Activated naive CD4-positive, alpha-beta T cell treated with anti-CD3 and anti-CD28 coated beads, Interleukin-2, amount 50 U/mL, for 72 hours (primary cell): ENCODE measurements at places on chromosomes 4 and X.

GRCh38 chr4:71614621-71615020, 169.3 kb downstream of the GC start:
- no peak for DNase-seq

DNA sequence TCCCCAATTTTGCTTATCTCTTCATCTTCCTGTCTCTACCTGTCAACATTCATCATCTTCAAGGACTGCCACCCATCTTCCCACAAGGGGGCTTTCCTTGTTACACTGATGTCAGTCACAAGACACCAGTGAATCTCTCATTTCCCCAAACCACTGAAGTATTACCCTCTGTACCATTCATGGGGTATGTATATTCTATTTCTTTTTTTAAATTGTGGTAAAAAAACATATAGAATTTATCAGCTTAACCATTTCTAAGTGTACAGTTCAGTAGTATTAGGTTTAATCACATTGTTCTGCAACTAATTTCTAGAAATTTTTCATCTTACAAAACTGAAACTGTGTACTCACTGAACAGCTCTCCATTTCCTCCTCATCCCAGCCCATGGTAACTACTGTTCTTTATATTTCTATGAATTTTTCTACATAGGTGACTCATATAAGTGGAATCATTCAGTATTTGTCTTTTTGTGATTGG, 98.6 kb downstream of the LARP7 start:
- DNase-seq = no peak

DNA sequence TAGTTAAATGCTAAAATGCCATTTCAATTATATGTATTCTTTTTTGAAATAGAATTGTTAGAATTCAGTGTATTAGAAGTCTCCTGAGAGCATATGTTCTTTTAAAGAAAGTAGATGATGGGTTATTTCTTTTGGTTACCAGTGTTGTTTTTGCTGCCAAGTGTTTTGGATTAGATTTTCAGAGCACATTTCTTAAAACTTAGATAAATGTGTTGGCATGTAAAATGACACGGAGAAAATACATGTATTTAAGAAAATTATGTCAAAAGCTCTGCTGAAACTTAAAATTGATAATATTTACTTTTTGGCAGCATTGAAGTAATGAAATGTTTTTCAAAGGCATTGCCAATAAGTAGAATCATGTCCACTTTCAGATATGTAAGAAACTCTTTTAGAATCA, 379.7 kb downstream of the ADGRL3 start:
- DNase-seq = no peak

DNA sequence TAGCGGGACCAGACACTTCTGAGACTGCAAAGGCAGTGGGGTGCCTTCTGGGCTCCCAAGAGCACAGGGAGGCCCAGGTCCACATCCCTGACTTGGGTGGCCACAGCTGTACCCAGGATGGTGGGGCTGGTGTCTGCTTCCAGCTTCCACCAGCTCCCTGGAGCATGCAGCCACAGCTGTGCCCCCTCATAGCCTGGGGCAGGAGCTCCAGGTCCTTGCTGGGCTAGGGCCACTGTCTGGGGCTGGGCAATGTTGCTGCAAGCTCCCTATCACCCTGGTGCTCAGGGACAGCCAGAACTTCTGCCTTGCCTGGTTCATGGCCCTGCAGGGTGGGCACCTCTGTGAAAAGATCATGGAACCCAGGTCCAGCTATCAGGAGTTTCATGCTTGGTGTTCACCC, 673.9 kb downstream of the SH3BGRL start:
- DNase-seq = no peak
